ENCODE measurements at places on chromosomes 11 and 22. TPM values are rescaled to one million over a fixed set of nuclear protein-coding genes. Genes with fewer than 3 reads are reported as not detected.

GRCh38 chr11:59556115-59556916 is 45.0 kb downstream of the OR4D9 start:
- H3K27ac ChIP-seq, result peak overlapping the region; percentile 47
- H3K36me3 ChIP-seq, result no peaks in the 10 kb centered on the region
- peak; percentile 36 for DNase-seq
- no peak overlapping the region for H3K4me3 ChIP-seq
- no peaks in the 10 kb centered on the region for H3K27me3 ChIP-seq

DNA sequence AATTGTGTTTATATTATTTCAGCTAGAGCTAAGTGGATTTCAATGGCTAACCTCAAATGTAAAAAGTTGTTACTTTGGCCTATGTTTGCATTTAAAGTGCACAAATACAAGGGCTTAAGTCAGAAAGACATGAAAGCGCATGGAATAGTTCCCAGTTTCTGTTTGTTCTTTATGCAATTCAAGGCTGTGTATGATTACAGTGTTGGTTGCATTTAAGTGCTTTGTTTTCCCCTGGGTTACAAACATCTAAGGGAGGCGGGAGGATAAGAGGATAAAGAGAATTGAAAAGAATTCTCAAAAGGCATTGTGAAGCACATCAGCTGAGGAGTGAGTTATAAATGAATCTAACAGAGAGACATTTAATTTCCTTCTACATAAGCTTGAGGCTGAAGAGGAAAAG is 453.4 kb downstream of the NTM start:
- H3K27me3 ChIP-seq, result no peaks in the 10 kb centered on the region
- DNase-seq, result no peak
- H3K4me3 ChIP-seq, result no peak overlapping the region
- no peaks in the 10 kb centered on the region for H3K36me3 ChIP-seq
- H3K4me1 ChIP-seq, result no peaks in the 10 kb centered on the region

GRCh38 chr11:19087658-19088057 is 27.1 kb upstream of the MRGPRX2 start:
- H3K4me3 ChIP-seq, result no peak overlapping the region
- H3K27me3 ChIP-seq, result no peaks in the 10 kb centered on the region
- no peak overlapping the region for H3K27ac ChIP-seq
- no peaks in the 10 kb centered on the region for H3K36me3 ChIP-seq
- DNase-seq, result no peak
- no peaks in the 10 kb centered on the region for H3K4me1 ChIP-seq

GRCh38 chr11:63851364-63851763 is 12.5 kb downstream of the MARK2 start:
- H3K4me1 ChIP-seq, result peaks cover 63% of the 10 kb centered on the region
- peak overlapping the region; percentile 65 for H3K27ac ChIP-seq
- no peak for DNase-seq
- no peaks in the 10 kb centered on the region for H3K27me3 ChIP-seq
- H3K4me3 ChIP-seq, result no peak overlapping the region

- no peaks in the 10 kb centered on the region for H3K36me3 ChIP-seq
- H3K4me3 ChIP-seq, result no peak overlapping the region
- DNase-seq, result no peak
- H3K27me3 ChIP-seq, result no peaks in the 10 kb centered on the region
- no peak overlapping the region for H3K27ac ChIP-seq
- H3K4me1 ChIP-seq, result no peaks in the 10 kb centered on the region
Observed at GRCh38 chr11:107496011-107496410, 38.4 kb upstream of the CWF19L2 start.

DNA sequence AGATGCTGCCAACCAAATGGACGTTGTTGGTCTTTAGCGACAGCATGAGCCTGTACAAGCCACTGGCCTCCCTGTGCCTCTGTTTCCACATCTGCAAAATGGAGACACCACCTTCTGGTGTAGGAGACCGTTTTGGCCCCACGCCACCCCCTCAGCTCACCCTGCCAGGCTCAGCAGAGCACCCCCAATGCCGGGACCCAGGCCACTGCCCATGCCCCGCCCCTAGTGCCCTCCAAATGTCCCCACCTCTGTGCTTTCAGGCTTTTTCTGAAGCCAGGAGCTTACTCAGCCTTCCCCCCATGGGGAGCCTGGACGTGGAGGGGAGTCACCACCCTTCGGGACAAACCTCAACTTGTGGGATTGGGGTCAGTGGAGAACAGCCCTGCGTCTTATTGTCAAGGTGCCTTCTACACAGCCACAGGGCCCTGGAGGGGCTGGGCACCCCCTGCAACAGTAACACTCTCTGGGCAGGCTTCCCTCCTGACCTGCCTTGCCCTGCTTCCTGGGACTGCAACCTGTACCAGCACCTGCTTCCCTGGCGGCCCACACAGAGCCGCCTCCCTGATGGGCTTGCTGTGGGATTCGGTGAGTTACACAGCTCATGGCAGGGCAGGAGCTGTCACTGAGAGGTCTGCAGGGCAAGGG is 24.6 kb upstream of the RTL6 start:
- no peaks in the 10 kb centered on the region for H3K4me1 ChIP-seq
- no peak overlapping the region for H3K27ac ChIP-seq
- H3K36me3 ChIP-seq, result no peaks in the 10 kb centered on the region
- no peak for DNase-seq
- H3K27me3 ChIP-seq, result no peaks in the 10 kb centered on the region

DNA sequence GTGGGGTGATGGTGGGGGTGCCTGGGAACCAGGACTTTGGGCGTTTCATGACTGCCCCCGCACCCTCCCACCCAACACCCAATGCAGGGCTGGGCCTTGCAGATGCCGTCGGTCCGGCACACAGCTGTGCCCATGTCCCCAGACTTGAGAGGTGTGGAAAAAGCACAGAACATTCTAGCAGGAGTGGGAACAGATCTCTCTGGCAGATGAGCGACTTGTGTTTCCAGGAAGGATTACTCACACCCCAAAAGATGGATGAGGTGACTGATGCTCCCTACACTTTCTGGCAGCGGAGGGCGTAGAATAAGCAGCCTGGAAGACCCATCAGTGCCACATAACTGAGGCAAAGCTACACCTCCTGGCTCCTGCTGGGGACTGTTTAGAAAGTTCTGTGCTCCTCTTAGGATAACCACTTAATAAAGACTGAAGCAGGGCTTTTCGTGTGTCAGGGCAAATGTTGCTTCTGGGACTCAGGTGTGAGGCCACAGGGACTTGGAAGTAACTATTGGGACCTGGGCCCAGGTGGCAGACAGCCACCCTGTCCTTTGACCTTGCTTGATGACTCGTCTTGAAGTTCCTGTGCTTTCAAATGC is 24.2 kb downstream of the FBLN1 start:
- no peak overlapping the region for H3K4me3 ChIP-seq
- H3K27me3 ChIP-seq, result no peaks in the 10 kb centered on the region
- no peaks in the 10 kb centered on the region for H3K36me3 ChIP-seq
- H3K4me1 ChIP-seq, result no peaks in the 10 kb centered on the region
- no peak for DNase-seq
- H3K27ac ChIP-seq, result no peak overlapping the region

DNA sequence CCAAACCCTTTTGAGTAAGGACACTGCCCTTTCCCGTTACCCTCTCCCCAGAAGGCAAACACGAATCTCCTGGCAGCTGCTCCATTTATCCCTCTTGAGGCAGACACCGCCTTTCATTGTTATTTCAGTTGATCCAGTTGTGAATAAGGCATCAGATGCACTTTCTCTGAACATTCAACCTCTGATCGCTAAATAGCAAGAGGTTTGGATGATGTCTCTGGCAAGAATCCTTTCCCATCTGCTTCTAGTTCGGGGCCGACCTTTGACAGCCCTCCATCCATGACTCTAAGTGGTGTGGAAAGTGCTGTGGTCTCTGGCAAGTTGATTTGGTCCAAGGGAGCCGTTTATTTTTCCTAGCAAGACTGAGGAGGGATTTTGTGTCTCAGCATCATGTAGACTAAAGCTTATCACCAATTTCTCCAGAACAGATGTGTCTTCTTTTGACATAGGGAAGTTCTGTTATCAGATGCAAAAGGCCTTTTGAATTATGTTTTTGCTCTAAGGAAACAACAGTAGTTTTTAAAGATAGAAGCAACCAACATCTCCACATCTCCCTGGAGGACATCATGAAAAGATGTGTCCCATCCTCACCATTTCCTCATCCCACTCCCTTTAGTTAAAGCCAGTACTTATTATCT is 123.6 kb downstream of the CCDC34 start:
- H3K27ac ChIP-seq, result no peak overlapping the region
- H3K27me3 ChIP-seq, result no peaks in the 10 kb centered on the region
- H3K4me1 ChIP-seq, result no peaks in the 10 kb centered on the region
- no peaks in the 10 kb centered on the region for H3K36me3 ChIP-seq
- no peak for DNase-seq

- no peaks in the 10 kb centered on the region for H3K4me1 ChIP-seq
- no peak overlapping the region for H3K4me3 ChIP-seq
- DNase-seq, result no peak
Observed at GRCh38 chr11:128810784-128811514, 56.1 kb downstream of the KCNJ1 start.

The ESAM gene
- total RNA-seq, result 6.3 TPM

The DEUP1 gene
- 0.16 TPM for total RNA-seq

The SLC17A6 gene
- 0.23 TPM for total RNA-seq

Data from pancreas (tissue), 10 donors.